ENCODE measurements at places on chromosomes 1 and 21.

DNA sequence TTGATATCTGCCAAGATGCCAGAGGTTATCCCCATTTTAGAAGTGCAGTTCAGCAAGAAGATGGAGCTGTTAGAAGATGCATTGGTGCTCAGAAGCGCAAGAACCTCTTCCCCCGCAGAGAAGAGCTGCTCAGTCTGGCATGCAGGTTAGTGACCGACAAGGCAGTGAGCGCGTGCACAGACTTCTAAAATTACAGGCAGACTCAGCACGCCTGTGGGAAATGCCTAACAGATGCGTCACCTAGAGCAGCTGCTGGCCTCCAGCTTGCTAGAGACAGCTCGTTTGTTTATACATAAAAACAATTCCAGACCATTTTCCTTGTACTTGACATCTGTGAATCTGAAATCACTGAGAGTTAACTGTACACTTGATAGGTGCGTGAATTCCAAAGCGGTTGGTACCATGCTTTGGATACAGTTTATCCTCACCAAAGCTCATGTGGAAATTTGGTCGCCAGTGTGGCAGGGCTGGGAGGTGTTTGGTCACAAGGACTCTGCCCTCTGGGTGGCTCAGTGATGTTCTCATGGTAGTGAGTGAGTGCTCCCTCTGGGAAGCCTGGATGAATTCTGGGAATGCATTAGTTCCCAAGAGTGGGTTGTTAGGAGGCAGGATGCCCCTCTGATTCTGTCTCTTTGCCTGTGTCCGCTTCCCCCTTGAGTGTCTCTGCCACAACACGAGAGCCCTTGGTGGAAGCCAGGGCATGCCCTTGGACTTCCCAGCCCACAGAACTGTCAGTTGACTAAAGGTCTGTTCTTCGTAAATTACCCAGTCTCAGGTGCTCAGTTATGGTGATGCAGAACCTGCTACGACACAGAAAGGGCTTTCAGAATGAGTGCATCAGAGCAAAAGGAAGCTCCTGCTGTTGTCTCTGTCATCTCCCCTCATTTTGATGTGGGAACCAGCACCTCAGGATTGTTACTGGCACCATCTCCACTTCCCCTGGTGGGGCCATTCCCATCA is 24.4 kb downstream of the SNAP47 start:
- DNase-seq = no peak

GRCh38 chr1:162130308-162130707 is 60.8 kb downstream of the NOS1AP start:
- no peak for DNase-seq

GRCh38 chr1:236685917-236686814 is at the start of gene ACTN2:
TSS of gene ACTN2 (plus strand) at chr1:236686499. CDS start at chr1:236686674, 175 bp downstream.
- peak; percentile 29 for DNase-seq

GRCh38 chr1:18989176-18989799 is 32.8 kb upstream of the IFFO2 start:
- no peak for DNase-seq

DNA sequence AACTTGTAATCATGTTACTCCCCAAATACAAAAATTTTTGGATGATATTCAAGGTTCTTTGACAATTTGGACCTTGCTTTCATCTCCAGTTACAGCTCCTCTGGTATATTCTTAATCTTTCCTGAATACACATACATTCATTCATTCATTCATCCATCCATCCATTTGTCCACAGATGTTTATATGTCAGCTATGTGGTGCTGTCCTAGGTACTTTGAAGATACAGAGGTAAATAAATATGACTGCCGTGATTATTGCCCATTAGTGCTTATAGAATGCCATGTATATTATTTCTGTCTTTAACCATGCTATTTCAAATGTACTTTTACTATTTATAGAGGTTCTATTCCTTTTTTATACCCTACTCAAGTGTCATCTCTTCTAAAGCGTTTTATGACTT is 72.1 kb downstream of the SYT14 start:
- no peak for DNase-seq

GRCh38 chr21:16367079-16367478 is 637.3 kb downstream of the USP25 start:
- DNase-seq = no peak

DNA sequence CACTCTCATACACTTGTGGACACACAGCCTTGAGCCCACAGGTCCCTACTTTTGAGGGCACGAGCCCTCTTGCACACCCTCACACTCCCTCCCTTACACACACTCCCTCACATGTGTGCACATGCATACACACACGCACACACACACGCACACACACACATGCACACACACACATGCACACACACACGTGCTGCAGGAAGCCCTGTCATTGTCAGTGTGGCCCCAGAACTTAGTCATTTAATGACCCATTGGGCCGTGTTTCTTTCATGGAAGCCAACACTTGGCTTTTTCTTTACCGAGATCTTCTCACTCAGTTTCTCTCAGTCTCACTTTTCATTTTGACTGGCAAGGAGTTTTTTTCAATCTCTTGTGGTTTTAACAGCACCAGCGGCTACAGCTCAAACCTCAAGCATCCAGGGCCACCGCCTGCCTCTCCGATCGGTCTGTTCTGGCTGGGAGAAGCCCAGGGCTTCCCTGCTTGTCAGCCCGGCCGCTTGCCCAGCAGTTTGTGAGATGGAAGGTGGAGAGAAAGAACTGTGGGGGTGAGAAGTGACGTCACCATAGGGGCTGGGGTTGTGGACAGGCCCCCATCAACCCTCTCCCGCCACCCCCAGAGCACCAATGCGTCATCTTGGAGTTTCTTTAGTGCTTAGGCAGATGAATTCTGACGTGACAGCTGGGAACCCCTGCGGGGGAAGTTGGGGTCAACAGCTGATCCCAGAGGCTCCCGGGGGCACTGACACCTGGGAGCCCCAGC is 15.8 kb upstream of the TNFRSF8 start:
- DNase-seq = no peak

- no peak for DNase-seq
These were observed 72.6 kb upstream of the RGL1 start for GRCh38 chr1:183732236-183732880.

- no peak for DNase-seq
These were observed 21.9 kb upstream of the PLEKHG5 start for GRCh38 chr1:6513320-6513801.

DNA sequence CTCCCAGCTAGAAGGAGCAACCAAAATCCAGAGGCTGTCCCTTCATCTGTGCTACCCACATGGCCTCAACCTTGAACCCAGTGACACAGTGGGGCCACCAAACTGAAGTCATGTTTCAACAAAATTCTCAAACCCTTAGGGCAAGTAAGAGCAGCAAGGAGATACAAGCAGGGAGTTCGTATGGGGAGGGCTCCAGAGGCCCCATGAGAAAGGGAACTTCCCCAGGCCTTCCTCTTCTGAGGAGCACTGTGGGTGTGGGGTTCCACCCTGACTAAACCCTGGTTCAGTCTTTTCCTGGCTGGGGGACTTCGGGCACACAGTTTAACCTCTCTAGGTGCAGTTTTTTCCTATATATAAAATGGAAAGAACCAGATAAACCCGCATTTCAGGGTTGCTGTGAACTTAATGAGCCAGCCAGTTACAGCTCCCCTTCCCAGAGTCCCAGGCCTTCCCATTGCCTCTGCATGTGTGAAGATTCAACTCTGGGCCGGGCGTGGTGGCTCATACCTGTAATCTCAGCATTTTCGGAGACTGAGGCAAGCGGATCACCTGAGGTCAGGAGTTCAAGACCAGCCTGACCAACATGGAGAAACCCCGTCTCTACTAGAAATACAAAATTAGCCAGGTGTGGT is 8.0 kb upstream of the THEMIS2 start:
- no peak for DNase-seq

- no peak for DNase-seq
These were observed 39.3 kb downstream of the AGPAT3 start for GRCh38 chr21:43904331-43904781.

GRCh38 chr1:180193141-180194047 is 36.7 kb upstream of the LHX4 start:
- no peak for DNase-seq

GRCh38 chr1:162881590-162881989 is 20.6 kb upstream of the CCDC190 start:
- DNase-seq = no peak

DNA sequence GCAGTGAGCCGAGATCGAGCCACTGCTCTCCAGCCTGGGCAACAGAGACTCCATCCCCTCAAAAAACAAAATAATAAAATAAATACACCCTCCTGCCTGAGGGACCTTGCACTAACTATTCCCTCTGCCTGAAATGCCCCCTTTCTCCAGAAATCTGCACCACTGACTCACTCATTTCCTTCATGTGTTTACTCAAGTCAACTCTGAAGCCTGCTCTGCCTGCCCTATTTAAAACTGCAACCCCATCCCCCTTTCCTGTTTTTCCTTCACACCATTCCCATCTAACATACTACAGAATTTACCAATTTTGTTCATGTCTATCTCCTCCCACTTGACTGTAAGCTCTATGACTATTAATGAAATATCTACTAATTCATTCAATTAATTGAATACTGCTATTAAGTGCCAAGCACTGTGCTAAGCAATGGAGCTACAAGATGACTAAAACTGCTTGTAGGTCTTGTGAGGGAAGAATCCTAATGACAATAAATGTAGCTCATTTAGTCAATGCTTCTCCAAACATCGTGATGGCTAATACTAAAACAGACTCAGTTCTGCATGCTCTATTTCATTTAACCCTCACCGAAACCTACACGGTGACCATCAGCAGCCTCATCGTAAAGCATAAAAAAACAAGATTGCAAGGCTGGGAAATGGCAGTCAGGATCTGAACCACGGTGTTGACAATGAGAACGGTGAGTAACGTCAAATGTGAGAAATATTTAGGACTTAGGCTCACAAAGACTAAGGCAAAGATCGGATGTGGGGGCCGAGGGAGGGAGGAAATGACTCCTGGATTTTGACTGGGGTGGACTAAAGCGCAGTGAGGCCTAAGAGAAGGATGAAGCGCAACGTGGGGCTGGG is 749 bp upstream of the TMEM39B start:
- no peak for DNase-seq

DNA sequence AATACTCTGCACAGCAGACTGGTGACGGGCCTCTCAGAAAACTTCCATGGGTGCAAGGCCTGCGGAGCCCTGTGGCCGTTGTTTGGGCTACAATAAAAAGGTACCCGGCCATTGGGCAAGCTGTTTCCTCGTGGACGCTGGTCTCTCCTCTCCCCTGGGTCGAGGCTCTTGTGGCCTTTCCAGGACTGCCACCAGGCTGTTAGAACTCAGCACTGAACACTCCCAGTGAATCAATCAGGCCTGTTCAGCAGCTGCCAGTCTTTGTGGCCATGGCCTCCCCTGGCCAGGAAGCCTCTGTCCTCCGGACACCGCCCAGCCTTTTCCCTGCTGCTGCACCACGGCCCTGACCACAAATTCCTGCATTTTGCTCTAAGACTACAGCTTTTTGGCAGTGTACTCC is 33.0 kb upstream of the ACTRT2 start:
- DNase-seq = no peak

DNA sequence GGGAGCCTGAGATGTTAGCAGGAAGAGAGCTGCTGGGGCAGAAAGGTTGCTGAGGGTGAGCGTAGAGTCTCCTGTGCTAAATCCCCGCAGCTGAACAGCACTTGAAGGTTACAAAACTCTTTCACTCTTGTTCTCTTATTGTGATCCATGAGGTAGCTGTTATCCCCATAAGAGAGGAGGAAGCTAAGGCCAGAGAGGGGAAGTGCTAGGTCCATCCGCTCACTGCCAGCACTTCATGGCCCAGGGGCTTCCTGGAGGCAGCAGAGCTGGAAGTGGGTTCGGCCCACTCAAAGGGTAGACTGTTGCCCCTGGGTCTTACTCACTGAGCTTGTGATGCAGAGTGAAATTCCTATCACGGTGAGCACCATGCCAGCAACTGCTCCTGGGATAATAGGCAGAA is 5.6 kb downstream of the TMEM234 start:
- DNase-seq = no peak

GRCh38 chr1:54813485-54814125 is 12.5 kb upstream of the TTC22 start:
- DNase-seq = no peak

- no peak for DNase-seq
These were observed 50.9 kb downstream of the DHX9 start for GRCh38 chr1:182889997-182890396.

- peak; percentile 62 for DNase-seq
These were observed 102.8 kb downstream of the CASZ1 start for GRCh38 chr1:10693497-10694273.

DNA sequence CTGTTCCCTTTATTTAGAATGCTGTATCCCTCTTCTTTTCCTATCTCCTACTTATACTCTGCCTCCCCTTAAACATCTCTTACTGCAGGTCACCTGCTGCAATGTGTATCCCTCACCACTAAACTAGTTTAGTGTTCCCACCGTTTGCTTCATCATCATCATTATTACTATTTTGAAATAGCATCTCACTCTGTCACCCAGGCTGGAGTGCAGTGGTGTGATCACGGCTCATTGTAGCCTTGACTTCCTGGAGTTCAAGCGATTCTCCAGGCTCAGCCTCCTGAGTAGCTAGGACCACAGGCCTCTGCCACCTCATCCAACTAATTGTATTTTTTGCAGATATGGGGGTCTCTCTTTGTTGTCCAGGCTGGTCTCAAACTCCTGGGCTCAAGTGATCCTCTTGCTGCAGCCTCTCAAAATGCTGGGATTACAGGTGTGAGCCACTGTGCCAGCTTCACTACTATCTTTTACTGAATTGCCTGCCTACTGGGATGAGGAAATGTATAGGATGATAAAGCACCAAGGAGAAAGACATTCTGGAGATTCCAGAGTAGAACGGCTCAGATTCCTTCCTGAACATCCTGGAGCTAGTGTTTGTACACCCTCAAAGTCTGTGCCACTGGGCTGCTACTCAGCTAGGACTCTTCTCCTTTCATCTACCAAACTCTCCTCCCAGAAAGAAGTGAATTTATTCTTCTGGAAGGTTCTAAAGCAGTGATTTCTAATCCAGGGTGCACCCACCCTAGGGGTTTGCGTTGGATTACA is 8.6 kb upstream of the IFNAR1 start:
- no peak for DNase-seq

DNA sequence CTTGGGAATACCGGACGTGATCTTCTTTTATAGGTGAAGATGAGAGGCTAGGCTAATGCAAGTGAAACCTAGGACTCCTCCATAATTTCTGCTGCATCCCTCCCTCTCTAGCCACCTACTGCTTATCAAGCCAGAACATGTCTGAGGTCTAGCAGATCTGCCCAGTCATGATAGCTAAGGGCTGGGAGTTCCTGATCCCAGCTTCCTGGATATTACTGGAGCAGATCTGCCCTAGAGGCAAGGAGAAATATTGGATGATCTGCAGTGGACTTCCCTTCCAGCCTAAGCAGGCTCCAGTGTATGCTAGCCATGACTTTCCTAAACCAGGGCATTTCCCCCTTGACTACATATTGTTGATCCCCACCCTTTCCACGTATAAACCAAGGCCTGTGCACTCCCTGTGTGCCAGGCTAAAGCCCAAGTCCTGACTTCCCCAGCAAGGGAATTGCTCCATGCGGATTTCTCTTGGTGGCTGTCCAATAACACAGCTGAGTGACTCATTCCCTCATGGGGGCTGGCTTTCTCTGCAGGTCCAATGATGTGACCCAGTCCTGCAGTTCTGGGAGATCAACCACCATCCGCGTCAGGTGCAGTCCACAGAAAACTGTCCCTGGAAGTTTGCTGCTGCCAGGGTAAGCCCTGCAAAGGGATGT is 15.5 kb upstream of the SARS1 start:
- no peak for DNase-seq
